ENCODE measurements at places on chromosomes 3 and 15. TPM values are rescaled to one million over a fixed set of nuclear protein-coding genes. Genes with fewer than 3 reads are reported as not detected.

The CKMT1A gene
- 3.7 TPM for polyA plus RNA-seq

The MESP2 gene
- polyA plus RNA-seq, result 0.44 TPM

The MAP2K5 gene
- 20.8 TPM for polyA plus RNA-seq

The CCDC174 gene
- 36.3 TPM for polyA plus RNA-seq

The ARHGAP31 gene
- polyA plus RNA-seq, result 14.2 TPM

The CCDC191 gene
- 29.4 TPM for polyA plus RNA-seq

The TAGLN3 gene
- polyA plus RNA-seq, result 3.0 TPM

The HRG gene
- 2.2 TPM for polyA plus RNA-seq
